NCI-H187 treated with DMSO at 0.1 percent for 48 hours (cell line): ENCODE measurements at places on chromosomes 6 and 20.

DNA sequence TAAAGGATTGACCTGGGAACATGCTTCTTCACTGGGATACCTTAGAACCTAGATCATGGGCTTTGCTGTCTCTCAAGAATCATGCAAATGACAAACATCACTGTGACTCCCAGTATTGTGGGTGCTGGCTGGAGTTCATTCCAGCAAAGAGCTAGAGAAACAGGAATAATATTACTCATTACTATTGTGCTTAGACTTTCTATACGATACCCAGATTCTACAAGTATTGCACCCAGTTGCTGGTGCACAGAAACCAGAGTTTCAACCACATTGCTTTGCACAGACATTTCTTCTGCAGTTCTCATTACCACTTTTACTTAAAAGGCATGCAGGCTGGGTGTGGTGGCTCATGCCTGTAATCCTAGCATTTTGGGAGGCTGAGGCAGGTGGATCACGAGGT lies 220.4 kb upstream of the ZNF217 start:
- no peak for DNase-seq

DNA sequence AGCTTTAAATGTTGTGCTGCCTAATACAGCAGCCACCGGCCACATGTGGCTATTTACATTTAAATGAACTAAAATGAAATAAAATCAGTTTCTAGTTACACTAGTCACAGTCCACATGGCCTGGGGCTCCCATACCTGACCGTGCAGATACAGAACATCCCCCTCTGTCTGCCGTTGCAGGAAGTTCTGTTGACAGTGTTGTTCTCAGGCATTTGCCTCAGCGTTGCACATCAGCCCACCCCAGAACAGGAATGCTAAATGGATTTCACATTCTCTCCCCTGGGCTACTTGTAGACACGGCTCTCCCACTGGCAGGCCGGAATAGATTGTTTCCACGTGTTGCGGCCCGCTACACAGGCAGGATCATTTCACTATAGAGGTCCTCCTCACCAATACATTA lies 26.3 kb downstream of the JAG1 start:
- DNase-seq: no peak

DNA sequence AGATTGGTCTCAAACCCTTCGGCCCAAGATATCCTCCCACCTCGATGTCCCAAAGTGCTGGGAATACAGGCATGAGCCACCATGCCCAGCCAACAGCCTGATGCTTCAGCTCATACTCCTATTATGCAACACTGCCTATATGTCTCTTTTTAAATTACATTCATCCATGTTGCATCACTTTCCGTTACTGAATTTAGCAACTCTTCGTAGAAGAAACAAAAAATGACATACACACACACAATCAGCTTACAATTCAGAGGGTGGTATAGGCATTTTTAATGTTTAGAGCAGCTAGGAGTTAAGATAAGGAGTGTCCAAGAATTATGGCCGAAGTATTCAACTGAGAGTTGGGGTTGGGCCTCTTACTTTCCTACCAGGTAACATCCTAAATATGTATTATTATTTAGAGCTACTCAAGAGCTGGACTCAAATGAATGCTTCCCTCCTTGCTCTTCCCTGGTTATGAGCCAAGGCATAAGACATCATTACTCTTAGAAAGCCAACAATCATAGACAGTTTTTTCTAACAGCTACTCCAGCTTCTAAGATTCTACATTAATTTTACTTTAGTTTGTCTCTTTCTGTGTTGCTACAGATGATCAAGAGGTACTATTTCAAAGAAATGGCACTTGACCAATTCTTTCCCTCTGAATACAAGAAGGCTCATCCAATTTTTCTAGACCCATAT lies 62.0 kb upstream of the BMP5 start:
- no peak for DNase-seq

DNA sequence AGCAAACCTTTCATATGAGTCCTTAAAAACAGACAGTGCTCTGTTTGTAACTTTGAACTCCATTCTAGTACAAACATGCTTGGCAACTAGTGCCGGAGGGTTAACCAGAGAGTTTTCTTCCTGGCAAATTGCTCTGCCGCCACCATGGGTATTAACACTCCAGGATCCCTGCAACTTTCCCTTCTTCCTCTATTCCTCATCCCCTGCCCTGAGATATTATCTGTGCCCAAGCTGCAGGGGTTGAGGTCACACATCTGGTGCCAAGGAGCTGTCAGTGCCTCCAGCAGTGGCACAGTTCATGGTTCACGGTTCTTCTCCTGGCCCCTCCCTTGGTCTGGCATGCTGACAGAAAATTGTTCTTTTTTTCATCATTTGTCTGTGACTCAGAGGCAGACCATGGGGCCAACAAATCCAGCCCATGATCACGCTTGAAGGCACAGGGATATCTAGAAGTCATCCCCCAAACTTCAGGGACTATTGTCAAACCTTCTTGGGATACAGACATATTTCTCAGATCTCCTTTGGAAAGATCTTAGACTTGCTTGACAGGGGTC lies 77.5 kb downstream of the ATXN1 start:
- no peak for DNase-seq

DNA sequence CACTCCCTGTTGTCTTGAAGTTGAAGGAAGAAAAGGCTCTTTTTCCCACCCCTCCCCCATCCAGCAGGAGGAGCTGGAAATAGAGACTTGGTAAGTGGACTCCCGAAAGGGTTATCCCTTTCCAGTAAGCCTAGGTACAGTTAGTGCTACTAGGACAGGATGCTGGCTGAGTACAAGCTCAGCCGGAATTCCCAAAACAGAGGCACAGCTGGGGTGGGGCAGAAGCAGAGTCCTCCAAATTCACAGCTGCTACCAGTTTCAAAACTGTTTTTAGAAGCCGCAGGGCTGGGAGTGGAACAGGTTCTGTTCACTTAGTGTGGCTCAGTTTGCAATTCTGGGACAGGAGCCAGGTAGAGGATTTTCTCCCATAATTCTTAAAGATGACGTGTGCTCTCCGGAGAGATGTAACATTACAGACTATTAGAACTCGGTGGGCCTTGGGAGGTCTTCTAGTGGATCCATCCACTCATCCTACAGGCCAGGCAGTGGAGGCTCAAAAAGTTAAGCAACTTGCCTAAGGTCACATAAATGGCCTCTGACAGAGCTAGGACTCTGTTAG lies 19.0 kb upstream of the UTRN start:
- no peak for DNase-seq

GRCh38 chr6:93366506-93366905 lies 52.9 kb downstream of the EPHA7 start:
- DNase-seq: no peak

DNA sequence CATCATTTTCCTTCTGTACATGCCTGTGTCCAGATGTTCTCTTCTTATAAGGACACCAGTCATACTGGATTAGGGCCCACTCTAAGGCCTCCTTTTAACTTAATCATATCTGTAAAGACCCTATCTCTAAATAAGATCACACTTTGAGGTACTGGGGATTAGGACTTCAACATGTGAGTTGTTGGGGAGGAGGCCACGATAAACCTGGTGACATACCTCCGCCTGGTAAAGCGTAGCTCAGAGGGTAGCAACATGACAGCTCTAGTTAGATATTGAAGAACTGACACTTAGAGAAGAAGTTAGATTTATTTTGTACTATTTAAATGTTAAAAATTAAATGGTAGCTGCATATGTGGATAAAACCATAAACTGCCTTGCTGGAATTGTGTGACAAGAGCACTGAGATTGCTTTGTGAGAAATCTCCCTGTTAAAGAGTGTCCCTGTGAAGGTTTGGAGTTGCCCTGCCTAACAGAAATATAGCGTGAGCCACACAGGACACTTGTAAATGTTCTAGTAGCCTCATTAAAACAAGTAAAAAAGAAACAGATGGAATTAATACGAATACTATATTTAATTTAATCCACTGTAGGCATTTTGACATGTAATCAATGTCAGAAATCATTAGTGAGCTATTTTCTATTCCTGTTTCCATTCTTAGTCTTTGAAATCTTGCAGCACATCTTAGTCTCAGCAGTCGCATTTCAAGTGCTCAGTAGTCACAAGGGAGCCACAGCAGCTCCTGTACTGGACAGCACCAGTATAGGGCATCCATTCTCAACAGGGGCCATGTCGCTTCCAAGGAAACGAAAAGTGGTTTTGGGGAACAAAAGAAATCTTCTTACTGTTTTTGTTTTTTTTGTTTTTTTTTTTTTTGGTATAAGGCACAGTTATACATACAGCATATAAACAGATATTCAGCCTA lies 13.4 kb downstream of the PLCB1 start:
- no peak for DNase-seq

- DNase-seq: no peak
Measured at GRCh38 chr6:86959656-86960055, 22.3 kb downstream of the HTR1E start.

DNA sequence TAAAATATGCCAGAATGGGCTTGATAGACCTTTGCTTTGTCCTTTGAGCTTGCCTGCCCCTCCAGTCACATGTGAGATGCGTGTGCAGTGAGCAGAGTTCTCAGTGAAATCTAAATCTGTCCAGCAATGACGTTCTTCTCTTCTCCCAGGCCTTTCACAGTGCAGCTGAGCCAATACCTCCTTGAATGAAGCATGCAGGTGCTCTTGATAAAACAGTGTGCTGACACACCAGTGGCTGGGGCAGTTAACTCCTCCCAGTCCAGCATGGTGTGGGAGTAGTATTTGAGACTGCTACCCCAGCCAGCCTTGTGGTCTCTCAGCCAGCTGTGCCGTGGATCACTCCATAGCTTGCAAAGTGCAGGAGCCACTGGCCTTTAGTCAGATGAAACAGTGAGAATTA lies 240.5 kb downstream of the FARS2 start:
- no peak for DNase-seq

DNA sequence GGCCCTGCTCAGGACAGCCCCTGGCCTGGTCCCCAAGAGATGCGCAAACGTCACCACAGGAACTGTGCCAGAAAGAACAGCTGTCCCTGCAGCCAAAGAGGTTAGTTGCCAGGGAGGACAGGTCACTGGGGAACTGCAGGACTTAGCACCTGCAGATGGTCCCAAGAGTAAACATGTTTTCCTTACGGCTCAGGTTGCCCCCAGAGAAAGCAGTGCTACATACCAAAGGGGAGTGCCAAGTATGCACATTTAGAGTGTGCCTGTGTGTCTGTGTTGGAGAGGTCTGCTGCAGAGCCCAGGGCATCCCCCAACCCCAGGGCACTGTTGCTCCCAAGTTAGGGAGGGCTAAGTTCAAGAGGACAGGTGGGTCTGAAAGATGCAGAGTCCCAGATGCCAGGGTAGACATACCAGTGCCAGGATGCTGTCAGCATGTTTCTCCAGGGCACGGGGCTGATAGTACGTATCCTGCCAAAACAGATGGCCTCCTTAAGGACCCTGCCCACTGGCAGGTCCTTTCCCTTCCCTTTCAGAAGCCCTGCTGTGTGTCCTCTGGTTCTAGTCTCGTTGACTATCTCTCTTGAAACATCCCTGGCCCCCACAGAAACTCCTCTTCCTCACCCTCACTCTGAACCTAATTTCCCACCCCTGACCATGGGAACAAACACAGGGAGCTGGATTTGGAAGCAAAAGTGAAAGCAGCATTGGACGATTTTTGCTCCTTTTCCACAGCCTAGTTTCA lies 1.3 kb downstream of the ABHD16A start:
- no peak for DNase-seq

DNA sequence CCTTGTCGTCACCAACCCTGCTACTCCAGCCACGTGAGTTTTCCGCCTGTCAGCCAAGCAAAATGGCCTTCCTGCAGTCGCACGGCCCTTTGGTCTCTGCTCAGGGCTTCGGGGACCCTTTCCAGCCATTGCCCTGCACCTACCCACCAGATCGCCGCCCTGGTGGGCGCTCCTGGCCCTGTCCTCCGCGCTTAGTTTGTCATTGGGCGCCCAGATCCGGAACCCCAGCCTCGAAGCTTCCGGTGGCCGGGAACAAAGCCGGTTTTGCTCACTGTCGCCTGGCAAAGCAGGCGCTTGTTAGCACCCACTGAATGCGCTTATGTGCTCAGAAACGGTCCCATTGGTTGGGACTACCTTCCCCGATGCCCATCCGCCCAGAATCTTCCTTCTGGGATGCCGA lies 536 bp downstream of the ZFP57 start:
- no peak for DNase-seq

- no peak for DNase-seq
Measured at GRCh38 chr6:138330763-138331162, 46.9 kb upstream of the SMIM28 start.

DNA sequence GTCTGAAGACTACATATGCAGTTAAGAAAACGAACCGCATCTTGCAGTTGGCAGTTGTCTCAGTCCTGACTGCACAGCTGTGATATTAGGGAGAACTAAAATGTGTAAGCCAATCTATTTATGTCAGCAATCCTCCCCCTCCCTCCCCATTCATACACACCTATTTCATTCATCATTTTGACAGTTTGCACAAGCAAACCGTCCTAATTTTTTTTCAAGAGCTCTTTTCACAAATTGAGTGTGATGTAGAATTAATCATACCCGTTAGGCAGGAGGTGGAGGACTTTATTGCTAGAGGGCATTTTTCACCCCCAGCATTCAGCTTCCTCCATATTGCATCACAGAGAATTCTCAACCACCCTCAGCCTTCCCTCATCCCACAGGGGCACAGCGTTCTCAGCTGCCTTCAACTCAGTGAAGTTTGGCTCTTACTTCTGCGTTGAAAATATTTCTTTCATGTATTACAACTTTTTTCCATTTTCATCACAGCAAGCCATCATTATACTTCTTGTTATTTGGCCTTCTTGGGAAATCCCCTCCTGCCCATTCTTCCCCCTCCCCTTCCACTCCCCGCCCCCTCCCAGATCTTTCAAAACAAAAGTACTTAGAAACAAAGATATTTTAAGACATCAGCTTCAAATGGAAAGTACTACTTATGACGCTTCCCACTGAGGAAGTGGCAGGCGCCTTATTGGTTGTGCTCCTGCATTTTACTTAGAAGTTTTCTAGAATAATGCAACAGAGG lies 37.5 kb downstream of the NOX3 start:
- no peak for DNase-seq
